ENCODE measurements at places on chromosomes 13 and 19. TPM values are rescaled to one million over a fixed set of nuclear protein-coding genes. Genes with fewer than 3 reads are reported as not detected.

- DNase-seq, result no peak
Observed at GRCh38 chr13:30807392-30807791, 72.0 kb downstream of the ALOX5AP start.

DNA sequence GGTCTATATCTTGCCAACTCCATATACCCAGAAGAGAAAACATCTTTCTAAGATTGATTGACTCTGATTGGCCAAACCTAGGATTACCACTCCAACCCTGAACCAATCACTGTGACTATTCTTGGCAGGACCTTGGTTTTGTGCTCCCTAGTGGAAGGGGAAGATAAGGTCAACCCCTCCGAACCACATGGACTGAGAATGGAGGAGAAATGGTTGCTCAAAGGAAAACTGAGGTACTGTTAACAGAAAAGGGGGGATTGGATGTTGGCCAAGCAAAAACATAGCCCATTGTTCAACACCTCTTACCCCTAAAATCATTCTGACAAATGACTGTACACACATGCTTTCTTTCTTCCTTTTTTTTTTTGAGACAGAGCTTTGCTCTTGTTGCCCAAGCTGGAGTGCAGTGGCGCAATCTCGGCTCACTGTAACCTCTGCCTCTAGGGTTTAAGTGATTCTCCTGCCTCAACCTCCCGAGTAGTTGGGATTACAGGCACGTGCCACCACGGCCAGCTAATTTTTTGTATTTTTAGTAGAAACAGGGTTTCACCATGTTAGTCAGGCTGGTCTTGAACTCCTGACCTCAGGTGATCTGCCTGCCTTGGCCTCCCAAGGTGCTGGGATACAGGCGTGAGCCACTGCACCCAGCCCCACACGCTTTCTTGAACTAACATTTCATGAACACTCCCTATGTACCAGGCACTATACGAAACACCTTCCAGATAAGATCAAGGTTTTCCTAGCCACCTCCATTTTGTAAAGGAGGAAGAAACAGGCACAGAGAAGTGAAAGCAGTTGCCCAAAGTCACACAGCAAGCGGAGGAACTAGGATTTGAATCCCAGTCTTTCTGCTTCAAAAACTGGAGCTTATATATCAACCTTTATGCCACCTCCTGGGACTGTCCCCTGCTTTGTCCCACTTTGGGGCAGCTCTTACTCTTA is 6.5 kb downstream of the MEIOSIN start:
- DNase-seq, result no peak

DNA sequence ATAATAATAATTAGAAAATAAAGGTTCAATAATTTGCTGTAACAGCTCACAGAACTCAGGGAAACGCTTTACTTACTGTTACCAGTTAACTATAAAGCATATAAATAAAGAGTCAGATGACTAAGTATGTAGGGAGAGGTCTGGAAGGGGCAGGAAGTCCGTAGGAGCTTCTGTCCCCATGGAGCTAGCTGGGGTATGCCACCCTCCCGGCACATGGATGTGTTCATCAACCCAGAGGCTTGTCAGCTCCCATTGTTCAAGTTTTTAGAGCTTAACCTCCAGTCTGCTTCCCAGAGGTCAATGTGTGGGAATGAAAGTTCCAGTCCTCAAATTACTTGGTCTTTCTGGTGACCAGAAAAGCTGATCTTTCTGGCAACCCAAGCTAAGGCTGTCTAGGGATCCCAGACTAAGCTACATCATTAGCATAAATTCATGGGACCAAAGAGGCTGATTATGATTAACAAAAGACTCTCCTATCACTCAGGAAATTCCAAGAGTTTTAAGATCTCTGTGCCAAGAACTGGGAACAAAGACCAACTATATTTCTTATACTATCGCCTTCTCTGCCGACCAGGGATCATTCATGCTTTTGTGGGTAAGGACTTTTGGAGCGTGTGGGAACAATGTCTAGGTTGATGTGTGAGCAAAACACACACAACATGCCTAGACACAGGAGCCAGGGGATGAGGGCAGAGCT is 31.7 kb upstream of the ZNF507 start:
- DNase-seq, result no peak

DNA sequence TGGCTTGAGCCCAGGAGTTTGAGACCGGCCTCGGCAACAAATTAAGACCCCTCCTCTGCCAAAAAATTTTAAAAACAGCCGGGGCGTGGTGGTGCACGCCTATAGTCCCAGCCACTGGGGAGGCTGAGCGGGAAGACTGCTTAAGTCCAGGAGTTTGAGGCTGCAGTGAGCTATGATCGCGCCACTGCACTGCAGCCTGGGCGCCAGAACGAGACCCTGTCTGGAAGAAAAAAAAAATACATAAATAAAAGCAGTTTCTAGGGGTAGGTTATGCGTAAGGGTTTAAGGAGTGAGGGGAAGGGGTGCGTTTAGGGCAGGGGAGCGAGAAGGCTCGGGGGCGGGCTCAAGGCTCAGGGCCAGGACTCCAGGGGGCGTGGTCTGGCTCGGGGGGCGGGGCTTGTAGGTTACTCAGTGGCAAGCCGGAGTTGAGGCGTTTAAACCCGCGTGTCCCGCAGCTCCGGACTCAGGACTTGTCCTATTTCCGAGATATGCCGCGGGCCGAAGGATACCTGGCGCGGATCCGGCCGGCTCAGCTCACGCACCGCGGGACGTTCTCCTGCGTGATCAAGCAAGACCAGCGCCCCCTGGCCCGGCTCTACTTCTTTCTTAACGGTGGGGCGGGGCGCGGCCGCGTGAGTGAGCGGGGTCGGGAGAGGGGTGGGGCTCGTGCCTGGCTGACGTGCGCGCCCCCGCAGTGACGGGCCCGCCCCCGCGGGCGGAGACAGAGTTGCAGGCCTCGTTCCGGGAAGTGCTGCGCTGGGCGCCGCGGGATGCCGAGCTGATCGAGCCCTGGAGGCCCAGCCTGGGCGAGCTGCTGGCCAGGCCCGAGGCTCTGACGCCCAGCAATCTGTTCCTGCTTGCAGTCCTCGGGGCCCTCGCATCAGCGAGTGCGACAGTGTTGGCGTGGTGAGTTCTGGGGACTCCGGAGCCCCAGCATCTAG is 10.7 kb downstream of the SPACA6 start:
- DNase-seq, result peak; percentile 97

PROZ gene
- not detected for total RNA-seq

CDC42EP5 gene
- total RNA-seq, result not detected

IGSF23 gene
- not detected for total RNA-seq

ADGRE3 gene
- not detected for total RNA-seq

PSMD8 gene
- 194 TPM for total RNA-seq
